Vagina (tissue), 2 donors: ENCODE measurements at places on chromosomes 5 and 9. TPM values are rescaled to one million over a fixed set of nuclear protein-coding genes. Genes with fewer than 3 reads are reported as not detected.

PHF24 gene
- total RNA-seq = 0.25 TPM

GARNL3 gene
- 31.4 TPM for total RNA-seq

WDR31 gene
- 2.0 TPM for total RNA-seq

PFN3 gene
- not detected for total RNA-seq

INSL4 gene
- total RNA-seq = not detected

PCDHGC5 gene
- total RNA-seq = 3.4 TPM

ANKRD31 gene
- 1.2 TPM for total RNA-seq

ANKRD18B gene
- total RNA-seq = 5.9 TPM

DNA sequence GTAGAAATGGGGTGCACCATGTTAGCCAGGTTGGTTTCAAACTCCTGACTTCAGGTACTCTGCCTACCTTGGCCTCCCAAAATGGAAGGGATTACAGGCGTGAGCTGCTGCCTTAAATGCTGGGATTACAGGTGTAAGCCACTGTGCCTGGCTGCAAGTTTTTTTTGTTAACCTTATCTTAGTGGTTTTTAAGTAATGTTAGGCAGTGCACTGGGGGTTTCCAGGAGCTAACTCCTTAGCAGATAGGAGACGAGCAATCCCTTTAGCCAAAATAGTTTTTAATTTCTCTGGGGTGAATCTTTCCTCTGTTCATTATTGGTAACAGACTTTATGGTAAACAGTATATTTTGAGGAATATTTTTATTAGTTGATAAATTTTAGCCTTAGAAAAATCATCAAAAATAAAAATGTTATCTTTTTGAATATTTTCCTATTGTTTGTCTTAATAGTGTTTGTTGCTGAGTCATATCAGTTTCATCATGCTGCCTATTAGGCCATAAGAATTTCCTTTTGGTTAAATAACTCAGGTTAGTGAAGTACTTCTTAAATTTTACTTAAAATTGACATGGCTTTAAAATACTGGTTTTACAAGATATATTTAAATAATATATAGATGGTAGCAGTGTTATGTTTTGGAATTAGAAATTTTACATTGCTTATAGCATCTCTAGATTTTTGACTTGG, 37.9 kb downstream of the LMNB1 start:
- DNase-seq = no peak
- H3K4me3 ChIP-seq = no peak overlapping the region
- H3K36me3 ChIP-seq = no peaks in the 10 kb centered on the region
- H3K27me3 ChIP-seq = no peaks in the 10 kb centered on the region
- H3K27ac ChIP-seq = no peak overlapping the region

DNA sequence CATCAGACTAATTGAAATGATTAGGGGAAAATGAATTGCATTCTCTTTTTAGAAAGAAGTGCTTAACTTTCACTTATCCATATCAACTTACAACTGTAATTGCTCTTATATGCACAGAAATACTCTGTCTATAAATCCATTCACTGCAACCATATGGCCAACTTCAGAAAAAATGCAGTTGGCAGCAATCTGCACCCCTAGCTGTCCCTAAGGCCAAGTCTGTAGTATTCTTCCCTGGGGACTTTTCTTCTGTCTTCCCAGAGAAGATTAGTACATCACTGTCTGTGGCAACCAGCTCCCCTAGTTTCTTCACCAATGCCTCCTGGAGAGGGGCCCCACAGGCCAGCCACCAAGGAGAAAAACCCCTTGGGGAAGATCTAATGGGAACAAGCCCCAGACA, 45.4 kb downstream of the ABCA1 start:
- peaks cover 16% of the 10 kb centered on the region for H3K36me3 ChIP-seq
- peaks cover 22% of the 10 kb centered on the region for H3K4me1 ChIP-seq
- no peak for DNase-seq
- no peak overlapping the region for H3K27ac ChIP-seq
- H3K4me3 ChIP-seq = no peak overlapping the region

DNA sequence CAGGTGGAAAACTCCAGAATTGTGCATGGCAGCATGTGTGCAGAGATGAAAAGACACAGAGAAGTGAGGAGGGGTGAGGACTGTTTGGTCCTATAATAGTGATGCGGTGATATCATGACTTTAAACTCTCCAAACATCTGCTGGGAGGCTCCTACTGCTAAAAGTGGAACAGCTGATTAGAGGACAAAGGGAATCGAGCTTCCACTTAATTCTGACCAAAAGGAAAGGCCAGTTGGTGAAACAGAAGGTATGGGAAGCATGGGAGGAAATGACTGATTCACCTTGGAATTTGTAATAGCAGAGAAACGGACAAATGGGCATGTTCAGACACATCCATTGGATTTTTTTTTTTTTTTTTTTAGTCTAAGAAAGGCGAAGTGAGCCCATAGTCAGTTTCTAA, 67.5 kb upstream of the MAMDC2 start:
- no peak overlapping the region for H3K27ac ChIP-seq
- DNase-seq = no peak
- H3K36me3 ChIP-seq = no peaks in the 10 kb centered on the region
- H3K4me1 ChIP-seq = peaks cover 8% of the 10 kb centered on the region
- no peaks in the 10 kb centered on the region for H3K27me3 ChIP-seq
- no peak overlapping the region for H3K4me3 ChIP-seq

- H3K4me1 ChIP-seq = no peaks in the 10 kb centered on the region
- H3K27ac ChIP-seq = no peak overlapping the region
- no peaks in the 10 kb centered on the region for H3K27me3 ChIP-seq
- H3K36me3 ChIP-seq = no peaks in the 10 kb centered on the region
Measured at GRCh38 chr5:5770825-5771224, 348.3 kb downstream of the ICE1 start.

DNA sequence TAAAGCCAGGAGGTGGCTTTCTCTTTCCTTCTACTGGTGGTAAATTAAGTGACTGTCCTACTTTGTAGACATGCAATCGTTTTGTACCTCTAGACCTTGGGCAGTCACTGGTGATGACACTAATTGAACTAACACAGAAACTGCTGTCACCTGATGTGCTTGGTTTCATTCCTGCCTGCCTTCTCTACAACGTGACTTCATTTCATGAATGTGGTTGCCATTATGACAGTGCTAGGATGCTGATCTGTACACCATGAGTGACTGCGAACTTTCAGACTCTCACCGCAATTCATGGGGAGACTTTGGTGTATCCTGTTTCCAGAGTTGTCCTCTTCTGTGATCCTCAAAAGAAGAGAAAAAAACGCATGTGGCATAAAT, 47.5 kb downstream of the UBE2QL1 start:
- H3K27me3 ChIP-seq = no peaks in the 10 kb centered on the region
- H3K36me3 ChIP-seq = no peaks in the 10 kb centered on the region
- no peaks in the 10 kb centered on the region for H3K4me1 ChIP-seq
- H3K4me3 ChIP-seq = no peak overlapping the region
- DNase-seq = no peak

GRCh38 chr9:114105236-114105635, 6.1 kb upstream of the KIF12 start:
- H3K27ac ChIP-seq = no peak overlapping the region
- H3K27me3 ChIP-seq = no peaks in the 10 kb centered on the region

- no peak for DNase-seq
- H3K4me1 ChIP-seq = no peaks in the 10 kb centered on the region
- H3K27me3 ChIP-seq = no peaks in the 10 kb centered on the region
Measured at GRCh38 chr9:104082168-104082567, 11.9 kb upstream of the SMC2 start.

DNA sequence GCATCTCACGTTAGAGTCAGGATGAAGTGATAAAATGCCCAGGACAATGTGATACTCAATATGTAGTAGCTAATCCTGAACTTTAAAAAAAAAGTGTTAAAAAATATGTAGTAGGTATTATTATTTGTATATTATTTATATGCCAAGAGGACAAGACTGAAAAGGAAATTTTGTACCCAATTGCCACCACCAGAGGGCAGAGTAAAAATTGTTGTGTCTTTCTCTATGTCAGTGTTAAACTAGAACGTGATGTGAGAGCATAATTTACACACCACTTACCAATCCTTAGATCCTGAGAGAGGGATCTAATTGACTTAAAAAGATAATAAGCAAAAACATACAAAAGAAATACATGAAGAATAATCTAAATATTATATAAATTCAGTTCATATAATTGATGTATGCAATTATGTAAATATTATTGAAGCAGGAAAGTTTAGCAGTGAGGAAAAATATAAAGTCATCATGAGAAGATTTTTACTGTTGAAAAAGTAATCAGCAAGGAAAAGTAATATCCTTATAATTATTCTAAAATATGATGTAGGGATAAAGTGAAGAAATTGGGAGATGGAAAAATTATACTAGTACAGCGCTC, 288.9 kb downstream of the RAB3C start:
- no peak overlapping the region for H3K4me3 ChIP-seq
- no peak overlapping the region for H3K27ac ChIP-seq
- DNase-seq = no peak

GRCh38 chr5:143033535-143034250, 263.5 kb downstream of the ARHGAP26 start:
- H3K4me1 ChIP-seq = no peaks in the 10 kb centered on the region
- no peak overlapping the region for H3K4me3 ChIP-seq
- no peak overlapping the region for H3K27ac ChIP-seq

DNA sequence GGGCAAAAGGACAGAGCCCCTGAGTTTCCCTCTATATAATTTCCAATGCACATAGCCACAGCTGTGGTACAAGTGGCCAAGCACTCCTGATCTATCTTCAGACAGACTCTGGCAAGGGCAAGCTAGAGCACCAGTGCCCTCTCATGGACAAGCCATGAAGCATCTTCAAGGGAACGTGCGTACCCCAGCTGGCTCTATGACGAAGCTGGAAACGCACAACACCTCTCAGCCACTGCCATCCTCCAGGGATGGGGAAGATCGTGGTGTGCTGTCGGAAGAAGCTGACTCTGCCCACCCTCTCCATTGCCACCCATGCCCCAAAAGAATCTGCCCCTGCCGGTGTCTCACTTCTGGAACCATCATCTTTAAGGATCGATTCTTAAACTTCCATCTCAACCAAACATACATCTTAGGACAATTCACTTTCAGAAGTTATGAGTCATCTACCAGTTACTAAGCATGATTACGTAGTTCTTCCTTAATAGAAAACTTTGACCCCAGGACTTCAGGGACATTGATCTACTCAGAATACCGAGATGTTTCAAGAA, 482.9 kb downstream of the AGTPBP1 start:
- H3K27me3 ChIP-seq = no peaks in the 10 kb centered on the region
- no peak overlapping the region for H3K4me3 ChIP-seq
- no peak overlapping the region for H3K27ac ChIP-seq
- H3K36me3 ChIP-seq = no peaks in the 10 kb centered on the region

GRCh38 chr5:61994171-61994570, 311.8 kb upstream of the KIF2A start:
- DNase-seq = no peak
- H3K27me3 ChIP-seq = no peaks in the 10 kb centered on the region
- no peaks in the 10 kb centered on the region for H3K36me3 ChIP-seq

GRCh38 chr5:2441495-2442180, 309.8 kb downstream of the IRX2 start:
- no peaks in the 10 kb centered on the region for H3K4me1 ChIP-seq
- H3K27me3 ChIP-seq = no peaks in the 10 kb centered on the region
- H3K4me3 ChIP-seq = no peak overlapping the region
- peak; percentile 58 for DNase-seq

DNA sequence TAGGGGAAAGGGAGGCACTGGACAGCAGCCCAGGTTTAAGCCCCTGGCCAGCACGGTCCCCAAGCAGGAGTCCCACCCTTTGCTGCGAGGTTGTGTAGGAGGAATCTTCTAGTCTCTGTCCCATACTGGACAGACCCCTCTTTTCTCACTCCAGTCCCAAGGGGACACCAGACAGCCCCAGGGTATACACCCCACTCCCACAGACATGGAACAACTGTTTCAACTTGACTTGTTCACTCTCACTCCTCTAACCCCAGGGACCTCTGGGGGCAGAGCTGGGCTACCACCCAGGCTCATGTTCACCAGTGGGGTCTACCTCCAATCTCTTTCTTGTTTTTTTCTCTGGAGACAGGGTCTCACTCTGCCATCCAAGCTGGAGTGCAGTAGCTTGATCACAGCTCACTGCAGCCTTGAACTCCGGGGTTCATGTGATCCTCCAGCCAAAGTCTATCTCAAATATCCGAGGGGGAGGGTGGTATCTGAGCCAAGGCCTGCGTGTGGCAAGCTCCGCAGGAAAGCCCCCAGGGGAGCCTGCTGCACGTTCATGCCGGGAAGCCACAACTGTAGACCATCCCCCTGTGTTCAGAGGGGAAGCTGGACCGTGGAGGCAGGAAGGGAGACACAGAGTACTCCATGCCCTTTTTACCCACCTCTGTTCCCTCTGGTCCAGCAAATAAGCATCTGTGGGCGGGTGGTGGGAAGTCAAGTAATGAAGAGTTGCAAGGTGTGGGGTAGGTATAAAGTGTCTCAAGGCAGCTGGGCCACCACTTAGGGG, 1.8 kb downstream of the PTGES2 start:
- H3K4me3 ChIP-seq = no peak overlapping the region
- no peak for DNase-seq
- H3K4me1 ChIP-seq = peaks cover 36% of the 10 kb centered on the region
- no peaks in the 10 kb centered on the region for H3K27me3 ChIP-seq

GRCh38 chr5:122352331-122352730, 40.3 kb downstream of the SNCAIP start:
- H3K36me3 ChIP-seq = no peaks in the 10 kb centered on the region
- H3K27me3 ChIP-seq = no peaks in the 10 kb centered on the region

- no peaks in the 10 kb centered on the region for H3K4me1 ChIP-seq
- H3K36me3 ChIP-seq = no peaks in the 10 kb centered on the region
- no peaks in the 10 kb centered on the region for H3K27me3 ChIP-seq
- H3K4me3 ChIP-seq = no peak overlapping the region
- DNase-seq = no peak
- H3K27ac ChIP-seq = no peak overlapping the region
Measured at GRCh38 chr5:120073722-120074121, 390.4 kb upstream of the PRR16 start.

- no peak overlapping the region for H3K4me3 ChIP-seq
- no peak overlapping the region for H3K27ac ChIP-seq
- no peaks in the 10 kb centered on the region for H3K36me3 ChIP-seq
- H3K4me1 ChIP-seq = peaks cover 53% of the 10 kb centered on the region
- DNase-seq = no peak
Measured at GRCh38 chr5:139388198-139388821, 1.4 kb downstream of the MZB1 start.

GRCh38 chr5:1502046-1502736, 21.6 kb downstream of the LPCAT1 start:
- H3K4me3 ChIP-seq = no peak overlapping the region
- no peaks in the 10 kb centered on the region for H3K36me3 ChIP-seq
- no peaks in the 10 kb centered on the region for H3K27me3 ChIP-seq
- no peak for DNase-seq

GRCh38 chr5:131000289-131000688, 164.8 kb downstream of the HINT1 start:
- H3K27ac ChIP-seq = no peak overlapping the region
- H3K27me3 ChIP-seq = no peaks in the 10 kb centered on the region
- no peaks in the 10 kb centered on the region for H3K4me1 ChIP-seq
- DNase-seq = no peak
- H3K36me3 ChIP-seq = no peaks in the 10 kb centered on the region

- peaks cover 5% of the 10 kb centered on the region for H3K4me1 ChIP-seq
- no peak for DNase-seq
- H3K27me3 ChIP-seq = no peaks in the 10 kb centered on the region
- H3K27ac ChIP-seq = no peak overlapping the region
- no peaks in the 10 kb centered on the region for H3K36me3 ChIP-seq
Measured at GRCh38 chr5:72812488-72812887, 4.0 kb upstream of the TNPO1 start.
